ENCODE measurements at places on chromosomes 1 and 21.

- H3K27ac ChIP-seq: no peak overlapping the region
- H3K36me3 ChIP-seq: no peaks in the 10 kb centered on the region
- DNase-seq: no peak
- H3K4me3 ChIP-seq: no peak overlapping the region
- H3K4me1 ChIP-seq: no peaks in the 10 kb centered on the region
These were observed 81.9 kb downstream of the CNIH3 start for GRCh38 chr1:224698015-224698451.

DNA sequence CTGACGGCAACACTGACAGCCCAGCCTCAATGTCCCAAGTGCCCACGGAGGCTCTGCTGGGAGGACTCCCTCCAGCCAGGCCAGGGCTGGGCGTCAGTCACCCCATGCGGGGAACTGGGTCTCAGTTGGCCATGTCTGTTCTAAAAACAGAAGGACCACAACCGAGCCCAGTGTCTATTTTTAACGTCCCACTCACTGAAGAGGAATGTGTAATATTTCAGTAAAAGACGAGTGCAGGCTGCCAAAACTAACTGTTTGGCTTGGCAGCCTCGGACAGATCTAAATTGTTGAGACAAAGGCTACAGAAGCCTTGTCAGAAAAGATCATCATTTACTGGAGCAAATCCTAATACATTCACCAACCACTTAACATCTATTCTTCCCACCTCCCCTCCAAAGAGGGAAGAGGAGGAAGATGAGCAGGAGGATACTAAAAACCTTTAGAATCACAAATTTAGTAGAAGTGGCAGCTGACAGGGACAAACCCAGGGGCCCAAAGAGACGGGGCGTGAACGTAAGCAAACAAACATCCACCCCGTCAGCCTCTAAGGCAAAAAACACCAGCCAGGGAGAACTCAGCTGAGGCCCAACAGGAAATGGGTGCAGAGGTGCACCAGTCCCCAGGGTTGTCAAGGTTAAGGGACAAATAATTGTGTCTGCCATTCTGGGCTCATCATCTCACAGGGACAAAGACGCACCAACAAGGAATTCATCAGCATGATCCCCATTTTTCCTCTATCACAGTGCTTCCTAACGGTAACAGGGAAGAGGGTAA, 18.7 kb downstream of the C1orf198 start:
- H3K4me1 ChIP-seq: no peaks in the 10 kb centered on the region
- peak overlapping the region; percentile 47 for H3K27ac ChIP-seq
- no peaks in the 10 kb centered on the region for H3K27me3 ChIP-seq
- no peak overlapping the region for H3K4me3 ChIP-seq

GRCh38 chr21:35697321-35697808, 363.0 kb downstream of the SETD4 start:
- peaks cover 14% of the 10 kb centered on the region for H3K27me3 ChIP-seq
- no peaks in the 10 kb centered on the region for H3K36me3 ChIP-seq
- H3K27ac ChIP-seq: no peak overlapping the region
- no peak overlapping the region for H3K4me3 ChIP-seq

- no peak overlapping the region for H3K4me3 ChIP-seq
- peaks cover 97% of the 10 kb centered on the region for H3K36me3 ChIP-seq
- DNase-seq: no peak
- no peaks in the 10 kb centered on the region for H3K27me3 ChIP-seq
- peaks cover 5% of the 10 kb centered on the region for H3K4me1 ChIP-seq
- H3K27ac ChIP-seq: no peak overlapping the region
These were observed 23.9 kb downstream of the MEF2D start for GRCh38 chr1:156476501-156477298.

GRCh38 chr1:57279909-57280666, 143.8 kb downstream of the DAB1 start:
- no peaks in the 10 kb centered on the region for H3K36me3 ChIP-seq
- no peak for DNase-seq
- peak overlapping the region; percentile 38 for H3K27ac ChIP-seq
- no peaks in the 10 kb centered on the region for H3K4me1 ChIP-seq

DNA sequence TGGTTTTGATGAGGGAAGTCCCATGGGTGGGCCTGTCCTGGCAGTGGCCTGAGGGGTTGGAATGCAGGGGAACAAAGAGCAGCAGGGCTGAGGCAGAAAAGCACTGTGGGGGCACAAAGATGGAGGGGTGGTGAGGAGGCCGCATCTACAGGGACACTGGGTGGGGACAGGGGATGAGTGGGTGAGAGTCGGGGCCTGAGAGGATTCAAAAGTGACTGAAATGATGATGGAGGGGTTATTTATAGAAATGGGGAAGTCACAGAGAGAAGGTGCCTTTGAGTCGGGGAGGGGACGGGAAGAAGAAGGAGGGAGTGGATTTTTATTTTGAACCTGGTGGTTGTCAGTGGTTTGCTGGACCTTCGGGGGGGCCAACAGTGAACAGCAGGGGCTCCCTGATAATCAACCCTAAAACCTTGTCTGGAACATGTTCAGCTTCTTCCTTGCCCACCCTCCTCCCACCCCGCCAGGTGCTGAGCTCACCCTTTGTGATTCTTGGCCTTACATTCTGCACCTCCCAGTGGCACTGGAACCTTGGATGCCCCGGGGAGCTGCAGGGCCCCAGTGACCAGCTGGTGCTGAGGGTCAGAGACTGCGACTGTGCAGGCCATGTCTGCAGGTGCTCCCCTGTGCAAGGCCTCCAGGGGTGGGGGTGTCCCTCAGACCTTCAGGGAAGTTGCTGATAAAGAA, 42.9 kb downstream of the IER5 start:
- H3K36me3 ChIP-seq: no peaks in the 10 kb centered on the region
- H3K4me3 ChIP-seq: no peak overlapping the region
- no peak overlapping the region for H3K27ac ChIP-seq
- no peaks in the 10 kb centered on the region for H3K27me3 ChIP-seq

DNA sequence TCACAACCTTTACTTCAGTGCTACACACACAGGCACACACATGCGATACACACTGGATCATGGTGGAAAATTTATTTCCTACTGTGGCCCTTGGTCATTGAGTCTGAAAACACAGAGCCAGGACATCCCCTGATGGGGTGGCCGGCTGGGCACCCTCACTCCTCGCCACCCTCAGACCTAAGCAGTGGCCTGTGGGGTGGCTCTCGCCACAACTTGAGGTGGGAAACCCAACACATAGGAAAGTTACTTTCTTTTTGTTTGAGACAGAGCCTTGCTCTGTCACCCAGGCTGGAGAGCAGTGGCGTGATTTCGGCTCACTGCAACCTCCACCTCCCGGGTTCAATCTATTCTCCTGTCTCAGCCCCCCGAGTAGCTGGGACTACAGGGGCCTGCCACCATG, 19.4 kb downstream of the CRYAA start:
- no peaks in the 10 kb centered on the region for H3K27me3 ChIP-seq
- no peaks in the 10 kb centered on the region for H3K36me3 ChIP-seq
- DNase-seq: no peak
